ENCODE measurements at places on chromosomes 2 and 18.
A peak's percentile ranks its signal among the peaks of the same experiment; 100 is the strongest.

GRCh38 chr2:239275847-239276831 is 124.7 kb downstream of the HDAC4 start:
- DNase-seq: no peak

DNA sequence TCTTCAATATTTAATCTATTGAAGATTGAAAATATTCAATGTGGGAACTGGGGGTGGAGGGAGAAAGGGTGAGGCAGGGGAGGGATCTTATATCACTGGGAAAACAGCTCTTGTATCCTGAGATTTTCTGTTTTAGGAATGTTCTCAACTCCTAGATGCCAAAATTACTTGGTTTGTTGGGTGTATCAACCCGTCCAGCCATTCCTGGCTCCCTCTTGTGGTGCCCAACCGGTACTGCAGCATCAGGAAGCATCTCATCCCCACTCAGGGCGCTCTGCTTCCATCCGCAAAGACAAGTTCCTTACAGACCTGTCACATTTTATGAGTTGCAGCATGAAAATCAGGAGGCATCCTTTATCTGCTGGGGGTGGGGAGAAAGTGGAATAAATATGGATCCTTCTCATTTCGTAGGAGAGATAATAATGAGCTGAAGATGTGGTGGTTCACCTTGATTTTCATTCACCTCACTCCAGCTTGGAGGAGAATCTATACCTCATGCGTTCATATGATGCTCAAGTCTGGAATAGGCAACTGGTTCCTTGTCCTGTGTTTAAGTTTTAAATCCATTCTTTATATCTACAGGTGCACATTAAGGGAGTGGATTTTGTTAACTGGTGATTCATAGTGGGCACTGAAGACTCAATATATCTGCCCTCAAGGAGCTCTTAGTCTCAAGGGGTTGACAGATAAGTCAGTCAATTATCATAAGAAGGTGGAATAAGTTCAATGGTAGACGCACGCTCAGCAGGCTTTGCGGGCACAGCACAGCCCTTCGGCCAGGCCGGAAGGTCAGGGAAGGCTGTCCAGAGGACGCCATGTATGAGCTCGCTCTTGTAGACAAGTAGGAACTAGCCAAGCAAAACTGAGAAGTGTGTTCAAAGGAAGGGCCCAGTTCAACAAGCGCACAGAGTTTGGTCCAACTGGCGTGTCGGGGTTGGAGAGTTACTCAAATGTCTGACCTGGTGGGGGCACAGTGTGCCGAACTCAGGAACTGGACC is 127.3 kb downstream of the RNF144A start:
- DNase-seq: peak; percentile 57

GRCh38 chr2:239629926-239630617 is 229.3 kb upstream of the HDAC4 start:
- no peak for DNase-seq

GRCh38 chr2:152657043-152657442 is 60.2 kb downstream of the PRPF40A start:
- DNase-seq: no peak

DNA sequence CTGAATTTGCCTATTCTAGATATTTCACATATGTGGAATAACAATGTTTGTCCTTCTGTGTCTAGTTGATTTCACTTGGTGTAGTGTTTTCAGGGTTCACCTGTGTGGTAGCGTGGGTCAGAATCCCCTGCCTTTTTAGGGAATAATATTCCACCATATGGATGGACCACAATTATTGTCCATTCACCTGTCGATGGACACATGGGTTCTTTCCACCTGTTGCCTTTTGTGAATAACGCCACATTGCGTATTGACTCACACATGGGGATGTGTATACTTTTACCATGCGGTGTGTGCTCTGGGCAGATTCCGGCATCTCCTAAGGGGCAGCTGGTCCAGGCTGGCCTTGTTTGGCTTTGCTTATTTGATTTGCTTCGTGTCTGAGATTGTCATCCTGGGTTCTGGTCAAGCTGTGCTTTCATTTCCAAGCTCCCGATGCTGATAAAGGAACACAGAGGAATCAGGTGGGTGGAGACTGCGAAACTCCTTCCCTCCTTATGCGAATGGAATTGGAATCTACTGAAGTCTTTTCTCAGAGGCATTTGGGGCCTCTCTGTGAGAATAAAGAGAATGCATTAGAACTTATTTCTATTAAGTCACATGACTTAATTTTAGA is 18.9 kb upstream of the ALLC start:
- no peak for DNase-seq

- no peak for DNase-seq
Observed at GRCh38 chr2:5412001-5412400, 280.2 kb upstream of the SOX11 start.

Data from 8988T (cell line).